Fibroblast of skin of right quadriceps (primary cell): ENCODE measurements at places on chromosomes 1 and 21.
A peak's percentile ranks its signal among the peaks of the same experiment; 100 is the strongest.

GRCh38 chr1:168263130-168263529 lies 17.5 kb upstream of the TBX19 start:
- no peak for DNase-seq

GRCh38 chr21:41611966-41612606 lies 104.1 kb upstream of the TMPRSS2 start:
- DNase-seq = no peak

DNA sequence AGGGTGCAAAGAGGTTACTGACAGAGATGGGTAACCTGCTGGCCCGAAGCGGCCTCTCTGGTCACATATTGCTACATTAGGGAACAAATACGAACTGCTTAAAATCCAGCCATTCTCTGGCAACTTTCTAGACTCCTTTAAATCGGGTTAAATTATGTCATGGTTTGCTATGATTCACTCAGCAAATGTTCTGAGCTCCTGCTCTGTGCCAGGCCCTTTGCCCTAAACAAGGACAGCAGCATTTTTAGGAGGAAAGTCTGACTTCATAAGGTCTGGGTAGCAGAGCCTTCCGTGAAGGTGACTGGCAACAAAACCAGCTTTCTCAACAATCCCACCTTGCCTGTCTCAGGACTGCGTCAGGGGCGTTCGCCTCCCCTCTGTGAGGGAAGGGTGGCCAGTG lies 15.4 kb downstream of the ZP4 start:
- DNase-seq = no peak

- DNase-seq = peak; percentile 17
Measured at GRCh38 chr1:168179438-168180147, 831 bp downstream of the TIPRL start.

DNA sequence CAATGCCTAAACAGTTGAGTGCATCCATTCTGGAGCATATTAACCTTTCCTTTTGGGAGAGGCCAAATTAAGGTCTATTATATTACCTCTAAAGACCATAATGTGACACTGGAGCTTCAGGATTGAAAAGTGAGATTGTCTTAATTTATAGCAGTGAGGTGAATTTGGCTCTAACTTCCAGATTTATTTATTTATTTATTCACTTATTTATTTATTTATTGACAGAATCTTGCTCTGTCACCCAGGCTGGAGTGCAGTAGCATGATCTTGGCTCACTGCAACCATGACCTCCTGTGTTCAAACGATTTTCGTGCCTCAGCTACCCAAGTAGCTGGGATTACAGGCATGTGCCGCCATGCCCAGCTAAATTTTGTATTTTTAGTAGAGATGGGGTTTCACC lies 19.1 kb downstream of the ZCCHC17 start:
- DNase-seq = no peak

- no peak for DNase-seq
Measured at GRCh38 chr1:2449636-2450454, 26.2 kb upstream of the PLCH2 start.

- no peak for DNase-seq
Measured at GRCh38 chr1:32980080-32980479, 15.5 kb upstream of the RNF19B start.

DNA sequence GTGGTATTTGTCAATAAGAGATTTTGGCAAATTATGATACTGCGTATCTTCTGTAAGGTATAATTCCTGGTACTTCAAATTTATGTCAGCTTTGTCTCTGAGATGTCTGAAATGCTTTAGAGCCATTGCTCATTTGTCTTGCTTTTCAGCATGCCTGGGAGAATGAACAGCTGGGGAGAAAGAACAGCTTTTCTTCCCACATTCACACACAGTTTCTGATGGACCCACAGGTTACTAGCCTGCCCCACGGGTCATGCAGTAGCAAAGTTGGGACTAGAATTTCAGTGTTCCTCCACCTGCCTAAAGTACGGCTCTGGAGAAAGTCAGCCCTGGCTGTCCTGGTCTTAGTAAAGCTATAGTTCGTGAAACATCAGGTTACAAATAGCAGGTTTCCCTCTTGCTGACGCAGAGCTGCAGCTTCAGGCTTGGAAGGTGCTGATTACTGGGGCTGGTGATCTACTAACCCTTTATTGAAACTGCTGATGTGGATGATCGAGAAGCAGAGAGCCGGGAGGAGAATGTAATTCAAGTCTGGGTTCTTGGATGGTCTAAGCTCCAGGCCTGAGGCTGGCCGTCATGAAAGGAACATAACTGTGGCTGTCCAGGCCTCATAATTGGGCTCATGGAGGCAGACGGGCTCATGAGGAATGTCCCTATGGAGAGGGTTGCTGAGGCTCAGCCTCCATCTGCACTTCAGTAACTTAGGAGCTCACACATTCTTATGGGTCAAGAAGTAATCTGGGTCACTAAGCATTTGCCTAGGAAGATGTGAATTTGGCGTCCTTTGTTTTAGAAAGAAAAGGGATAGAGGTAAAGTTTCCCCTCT lies 12.4 kb downstream of the GALNT2 start:
- DNase-seq = no peak

DNA sequence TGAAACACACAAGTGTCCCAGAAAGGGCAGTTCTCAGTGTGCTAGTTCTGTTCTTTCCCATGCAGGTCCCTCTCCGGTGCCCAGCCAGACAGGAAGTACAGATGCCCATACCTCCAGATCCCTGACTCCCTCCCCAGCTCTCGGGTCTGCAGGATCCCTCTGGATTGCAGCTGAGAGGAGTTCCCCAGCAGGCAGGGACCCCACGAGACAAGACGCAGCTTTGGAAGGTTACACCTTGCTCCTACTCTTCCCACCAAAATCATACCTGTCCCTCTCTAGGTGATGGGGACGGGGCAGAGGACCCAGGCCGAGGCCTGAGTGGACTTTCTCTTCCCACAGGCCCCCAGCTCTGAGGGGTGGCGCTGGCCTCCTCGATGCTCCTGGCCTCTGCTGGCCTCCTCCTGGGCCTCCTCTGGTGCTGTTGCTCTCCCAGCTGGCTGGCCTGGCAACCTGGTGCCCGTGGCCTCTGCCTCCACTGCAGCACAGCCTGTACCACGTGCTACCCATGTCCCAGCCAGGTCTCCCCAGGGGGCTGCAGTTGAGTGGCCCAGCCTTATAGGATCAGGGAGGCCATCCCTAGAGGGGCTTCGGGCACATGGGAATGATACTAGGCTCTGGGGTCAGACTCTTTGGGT lies 9.4 kb downstream of the LDLRAD2 start:
- no peak for DNase-seq

DNA sequence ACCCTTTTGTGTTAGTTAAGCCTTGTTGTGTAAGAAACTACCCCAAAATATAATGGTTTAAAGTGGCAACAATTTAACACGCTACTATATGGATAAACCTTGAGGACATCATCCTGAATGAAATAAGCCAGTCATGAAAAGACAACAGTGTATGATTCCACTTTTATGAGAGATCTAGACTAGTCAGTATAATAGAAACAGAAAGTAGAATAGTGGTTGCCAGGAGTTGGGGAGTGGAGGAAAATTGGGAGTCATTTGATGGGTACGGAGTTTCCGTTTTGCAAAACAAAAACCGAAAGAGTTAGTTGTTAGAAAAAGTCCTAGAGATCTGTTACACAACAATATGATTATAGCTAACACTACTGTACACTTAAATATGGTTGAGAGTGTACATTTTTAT lies 16.0 kb upstream of the CHIA start:
- no peak for DNase-seq

- no peak for DNase-seq
Measured at GRCh38 chr1:185987611-185988321, 253.6 kb downstream of the HMCN1 start.

- DNase-seq = no peak
Measured at GRCh38 chr1:157154291-157154690, 16.1 kb upstream of the ETV3 start.

DNA sequence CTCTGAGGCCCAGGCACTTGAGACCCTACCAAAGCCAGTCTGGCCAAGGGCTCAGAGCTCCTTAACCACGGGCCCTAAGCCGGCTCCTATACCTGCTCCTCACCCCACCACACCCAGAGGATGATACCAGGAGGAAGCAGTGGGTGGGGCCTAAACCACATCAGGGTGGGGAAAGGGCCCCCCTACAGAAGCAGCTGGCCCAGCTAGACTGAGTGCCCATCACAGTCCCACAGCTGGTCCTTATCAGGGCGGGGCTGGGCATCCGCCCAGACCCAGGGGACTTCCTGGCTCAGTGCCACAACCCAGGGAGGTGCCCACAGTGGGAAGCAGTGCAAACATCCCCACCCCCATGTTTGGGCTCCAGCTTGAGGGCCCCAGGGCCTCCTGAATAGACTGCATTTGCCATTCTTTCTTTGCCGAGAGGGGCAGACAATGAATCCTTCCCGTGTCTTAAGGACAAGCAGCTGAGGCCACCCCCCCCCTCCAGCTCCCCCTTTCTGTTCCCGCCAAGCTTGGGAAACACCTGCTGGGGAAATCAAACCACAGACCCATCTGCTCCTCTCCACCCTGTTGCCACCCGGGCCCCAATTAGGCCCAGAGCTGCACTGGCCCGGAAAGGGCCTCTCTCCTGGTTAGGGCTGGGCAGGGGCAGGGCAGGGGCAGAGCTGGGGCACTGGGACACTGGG lies 6.2 kb downstream of the E2F2 start:
- no peak for DNase-seq

- peak; percentile 69 for DNase-seq
Measured at GRCh38 chr1:41936107-41936506, 17.4 kb upstream of the HIVEP3 start.

- DNase-seq = no peak
Measured at GRCh38 chr1:162910161-162910560, 49.2 kb upstream of the CCDC190 start.

DNA sequence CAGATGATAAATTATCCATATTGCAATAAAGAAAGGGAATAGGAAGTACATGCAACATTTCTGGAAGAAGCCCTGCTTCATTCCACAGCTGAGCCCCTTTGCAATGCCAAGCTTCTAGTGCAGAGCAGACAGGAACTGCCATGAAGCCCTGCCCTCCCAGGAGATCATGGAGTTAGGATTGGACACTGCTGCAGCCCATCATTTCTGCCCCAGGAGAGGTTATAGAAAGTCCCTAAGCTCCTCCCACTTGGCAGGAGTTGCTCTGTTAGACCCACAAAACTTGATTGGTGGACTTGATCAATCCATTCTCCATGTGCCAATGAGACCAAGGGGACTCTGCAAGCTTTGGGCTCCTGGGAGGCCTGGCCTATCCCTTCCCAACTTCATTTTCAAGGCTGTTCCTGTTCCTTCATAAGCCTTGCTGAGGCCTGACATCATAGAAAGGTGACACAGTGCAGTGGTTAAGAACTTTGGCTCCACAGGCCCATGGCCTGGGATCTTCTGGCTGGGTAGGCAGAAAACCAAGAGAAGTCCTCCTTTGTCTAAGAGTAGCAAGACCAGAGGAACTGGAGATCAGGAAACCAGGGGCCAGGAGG lies 1.3 kb upstream of the LAPTM5 start:
- peak; percentile 27 for DNase-seq

DNA sequence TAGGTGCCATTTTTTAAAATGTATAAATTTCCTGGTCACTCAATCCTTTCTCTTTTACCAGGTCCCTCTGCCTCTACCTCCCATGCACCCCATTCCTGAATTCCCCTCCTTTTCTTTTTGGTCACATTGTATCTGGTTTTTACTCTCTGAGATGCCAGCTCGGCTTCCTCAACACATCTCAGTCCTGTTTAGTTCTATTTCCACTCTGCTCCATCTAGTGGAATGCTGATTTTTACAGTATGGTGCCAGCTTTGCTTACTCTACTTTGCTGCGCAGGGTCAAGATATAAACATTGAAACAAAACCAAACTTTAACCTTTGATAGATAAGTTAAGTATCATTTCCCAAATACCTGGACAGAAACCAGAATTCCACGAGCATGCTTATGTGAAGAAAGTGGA lies 96.0 kb downstream of the ESRRG start:
- DNase-seq = no peak

DNA sequence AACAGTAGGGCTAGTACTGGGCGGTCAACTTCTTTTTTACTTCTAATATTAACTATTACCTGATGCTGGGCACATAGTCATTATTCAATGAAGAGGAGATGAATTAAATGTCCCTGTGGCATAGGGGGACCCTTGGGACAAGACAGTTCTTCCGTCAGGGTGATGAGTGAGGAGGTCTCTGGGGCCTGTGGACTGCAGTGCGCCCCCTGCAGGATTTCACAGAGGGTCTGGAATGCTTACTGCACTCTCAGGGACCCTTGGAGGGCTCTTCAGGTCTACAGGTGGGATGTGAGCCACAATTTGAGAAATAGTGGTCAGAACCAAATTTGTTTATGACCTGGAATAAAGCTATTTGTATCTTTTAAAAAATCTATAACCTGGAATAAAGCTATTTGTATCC lies 149.4 kb downstream of the FAM78B start:
- no peak for DNase-seq
